ENCODE measurements at places on chromosomes 5 and 9.

DNA sequence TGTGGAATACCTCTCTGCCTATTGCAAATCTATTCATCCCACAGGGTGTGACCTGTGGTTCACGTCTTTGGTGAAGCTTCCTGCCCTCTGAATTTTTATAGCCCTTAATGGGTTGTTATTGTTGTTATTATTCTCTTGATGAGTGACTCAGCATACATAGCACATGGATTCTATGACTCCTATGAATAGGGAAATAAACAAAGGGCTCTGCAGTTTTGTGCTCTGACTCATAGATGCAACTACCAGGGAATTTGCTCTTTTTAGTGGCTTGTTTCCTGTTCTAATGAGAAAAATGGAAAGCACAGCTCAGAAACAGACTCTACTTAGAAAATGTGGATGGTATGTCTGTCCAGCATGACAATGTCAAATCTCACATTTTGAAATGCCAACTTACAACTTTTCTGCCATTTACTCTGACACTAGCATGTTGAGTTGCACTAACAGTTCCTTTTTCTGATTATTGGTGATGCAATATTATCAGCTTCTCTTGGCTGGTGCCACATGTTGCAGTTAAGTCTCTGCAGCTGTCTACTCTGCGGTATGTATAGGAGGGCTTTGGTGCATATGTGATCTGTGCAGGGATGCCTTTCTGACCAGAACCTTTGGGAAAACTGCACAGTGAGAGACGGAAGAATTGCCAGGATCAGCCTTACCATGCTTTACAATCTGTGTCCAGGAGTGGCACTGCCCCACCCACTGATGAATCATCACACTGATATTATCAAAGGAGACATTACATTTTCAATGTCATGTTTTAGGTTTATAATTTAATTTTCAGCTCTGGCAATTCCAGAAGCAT, 996.4 kb upstream of the WWC1 start:
- no peak for DNase-seq

DNA sequence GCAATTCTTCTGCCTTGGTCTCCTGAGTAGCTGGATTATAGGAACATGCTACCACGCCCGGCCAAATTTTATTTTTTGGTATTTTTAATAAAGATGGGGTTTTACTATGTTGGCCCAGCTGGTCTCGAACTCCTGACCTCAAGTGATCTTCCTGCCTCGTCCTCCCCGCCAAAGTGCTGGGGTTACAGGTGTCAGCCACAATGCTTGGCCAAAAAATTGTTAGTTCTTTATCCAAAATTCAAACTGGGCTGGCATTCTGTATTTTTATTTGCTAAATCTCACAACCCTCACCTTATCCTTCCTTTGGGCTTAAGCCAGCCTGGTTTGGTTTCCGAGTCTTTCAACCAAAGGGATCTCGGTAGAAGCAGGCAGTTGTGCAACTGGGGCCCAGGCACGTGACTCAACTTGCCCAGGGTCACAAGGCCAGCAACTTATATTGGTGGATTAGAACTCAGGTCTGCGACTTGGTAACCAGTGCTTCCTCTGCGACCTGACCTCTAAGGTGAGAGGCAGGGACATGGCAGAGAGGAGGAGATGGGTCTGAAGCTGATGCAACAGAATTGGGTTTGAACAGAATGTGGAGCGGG, 26.5 kb upstream of the BOD1 start:
- no peak for DNase-seq

- no peak for DNase-seq
Observed at GRCh38 chr9:64015136-64015535, 1269.9 kb downstream of the FOXD4L5 start.

- DNase-seq = no peak
Observed at GRCh38 chr5:142680605-142681259, 5.2 kb downstream of the FGF1 start.

DNA sequence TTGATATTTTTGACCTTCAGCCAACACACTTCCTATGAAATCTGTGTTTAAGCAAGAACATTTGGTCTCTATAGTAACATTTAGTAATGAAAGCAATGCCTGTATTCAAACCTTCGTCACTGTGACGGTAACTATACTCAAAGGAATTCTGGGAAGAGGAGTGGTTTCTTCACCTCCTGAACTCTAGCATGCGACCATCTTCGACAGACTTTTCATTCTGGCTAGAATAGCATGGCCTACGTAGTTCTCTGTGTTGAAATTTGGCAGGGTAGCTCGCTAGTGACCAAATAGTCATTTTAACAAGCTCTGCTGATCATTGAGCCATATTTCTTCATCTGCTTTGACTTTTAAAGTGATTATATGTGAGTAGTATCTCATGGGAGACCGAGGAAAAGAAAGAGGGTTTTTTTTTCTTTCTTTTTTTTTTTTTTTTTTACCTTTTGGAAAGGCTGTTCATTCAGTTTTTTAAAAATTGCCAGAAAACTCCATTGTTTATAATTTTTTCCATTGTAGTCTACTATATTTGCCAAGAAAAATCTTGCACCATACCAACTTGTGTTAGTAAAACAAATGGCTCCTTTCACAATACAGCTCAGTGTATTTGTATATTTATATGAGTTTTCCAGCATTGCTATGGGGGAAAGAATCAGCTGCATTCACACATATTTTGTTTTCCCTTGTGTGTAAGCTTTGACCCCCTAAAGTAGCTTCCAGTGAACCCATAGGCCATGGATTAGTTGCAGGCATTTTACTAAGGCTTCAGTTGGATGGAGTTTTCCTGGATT, 166.8 kb downstream of the NNT start:
- no peak for DNase-seq

DNA sequence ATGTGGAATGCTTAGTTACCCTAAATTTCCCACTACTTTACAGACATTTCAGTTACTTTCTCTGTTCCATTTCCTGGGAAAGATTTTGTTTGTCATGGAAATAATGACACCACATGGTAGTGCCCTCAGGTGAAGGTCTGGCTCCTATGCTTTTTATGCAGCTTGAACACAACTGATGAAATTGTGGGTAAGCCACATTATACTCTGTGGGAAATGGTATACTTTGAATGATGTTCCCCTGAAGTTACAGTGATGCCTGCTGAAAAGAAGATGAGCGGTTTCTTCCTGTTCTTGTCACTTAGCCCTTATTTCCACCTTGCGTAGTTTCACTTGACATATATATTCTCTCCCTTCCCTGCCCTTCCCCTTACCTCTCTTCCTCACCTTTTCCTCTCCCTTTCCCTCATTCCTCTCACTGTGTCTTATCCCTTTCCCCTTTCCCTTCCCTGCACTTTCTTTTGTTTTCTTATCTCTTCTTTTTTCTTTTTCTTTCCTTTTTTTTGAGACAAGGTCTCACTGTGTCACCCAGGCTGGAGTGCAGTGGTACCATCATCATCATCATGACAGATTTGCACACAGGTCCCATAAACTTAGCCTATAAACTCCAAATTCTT, 280.8 kb upstream of the IL12B start:
- no peak for DNase-seq

DNA sequence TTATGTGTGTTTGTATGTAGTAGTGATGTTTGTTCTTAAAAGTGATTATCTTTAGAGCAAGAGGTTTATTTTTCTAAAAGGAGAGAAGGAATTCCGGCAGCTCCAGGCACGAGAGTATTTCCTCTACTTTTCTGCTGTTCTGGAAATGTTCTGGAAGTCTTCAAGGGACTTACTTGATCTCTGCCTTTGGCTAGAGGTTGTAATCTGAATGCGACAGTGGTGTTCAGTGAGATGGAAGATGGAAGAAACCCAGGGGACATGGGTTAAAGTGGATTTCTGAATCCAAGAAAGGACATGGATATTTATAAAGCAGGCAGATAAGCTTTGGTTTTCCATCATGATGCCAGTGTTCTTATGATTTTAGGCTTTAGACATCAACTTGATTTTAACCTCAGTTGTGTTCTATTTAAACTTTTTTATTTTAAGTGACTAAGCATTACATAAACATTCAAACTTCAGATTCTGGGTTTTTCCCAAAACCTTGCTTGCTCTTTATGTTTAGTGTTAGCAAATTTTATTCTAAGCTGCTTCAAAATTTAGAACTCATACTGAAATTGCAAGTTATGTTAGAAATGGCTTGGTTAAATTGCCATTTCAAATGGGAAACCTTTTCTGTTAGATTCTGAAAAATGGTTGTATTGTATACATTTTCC, 3.6 kb downstream of the GPR21 start:
- DNase-seq = no peak

DNA sequence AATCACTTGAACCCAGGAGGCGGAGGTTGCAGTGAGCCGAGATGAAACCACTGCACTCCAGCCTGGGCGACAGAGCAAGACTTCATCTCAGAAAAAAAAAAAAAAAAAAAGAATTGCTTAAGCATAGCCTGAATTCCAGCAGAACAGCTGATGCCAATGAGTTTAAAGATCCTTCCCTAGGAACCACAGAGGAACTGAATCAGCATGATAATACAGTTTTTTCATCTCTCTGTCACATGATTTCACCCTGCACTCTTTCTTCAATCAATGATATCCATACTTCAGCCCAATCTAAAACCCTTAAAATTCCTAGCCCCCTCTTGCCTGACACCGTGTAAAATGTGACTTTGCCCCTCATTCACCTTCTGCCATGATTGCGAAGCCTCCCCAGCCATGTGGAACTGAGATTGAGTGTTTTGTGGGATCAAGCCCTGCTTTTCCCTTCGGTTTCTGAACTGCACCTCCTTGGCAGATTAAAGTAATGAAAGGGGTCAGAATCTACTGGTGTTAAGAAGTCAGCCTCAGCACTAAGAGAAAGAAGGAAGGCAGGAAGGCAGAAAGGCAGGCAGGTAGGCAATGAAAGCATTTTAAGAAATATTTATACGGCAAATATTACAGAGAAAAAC, 20.9 kb upstream of the DMXL1 start:
- DNase-seq = no peak

GRCh38 chr5:156182174-156182967, 144.6 kb upstream of the SGCD start:
- no peak for DNase-seq

- DNase-seq = no peak
Observed at GRCh38 chr5:107604146-107604910, 66.4 kb downstream of the EFNA5 start.

GRCh38 chr5:168328814-168329213, 37.4 kb downstream of the WWC1 start:
- no peak for DNase-seq

DNA sequence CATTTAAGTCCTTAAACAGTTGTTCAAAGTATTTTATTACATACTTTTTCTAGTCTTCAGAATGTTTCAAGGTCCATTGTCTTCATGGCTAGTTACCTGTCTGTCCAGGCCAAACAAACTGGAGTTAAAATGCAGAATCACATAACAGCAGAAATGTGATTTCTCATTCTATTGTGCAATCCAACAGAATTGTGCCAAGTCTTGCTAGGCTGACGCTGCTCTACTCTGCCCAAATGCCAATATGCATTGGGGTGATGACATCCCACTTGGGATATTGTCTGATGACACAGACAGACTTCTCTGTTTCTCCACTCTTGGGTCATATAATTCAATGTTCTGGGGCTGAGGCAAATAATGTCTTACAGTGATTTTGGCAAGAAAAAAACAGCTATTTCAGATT, 5.2 kb upstream of the SLC22A5 start:
- no peak for DNase-seq

GRCh38 chr5:168779333-168779732, 200.2 kb upstream of the PANK3 start:
- no peak for DNase-seq

- no peak for DNase-seq
Observed at GRCh38 chr5:146877783-146878475, 628 bp downstream of the PPP2R2B start.

DNA sequence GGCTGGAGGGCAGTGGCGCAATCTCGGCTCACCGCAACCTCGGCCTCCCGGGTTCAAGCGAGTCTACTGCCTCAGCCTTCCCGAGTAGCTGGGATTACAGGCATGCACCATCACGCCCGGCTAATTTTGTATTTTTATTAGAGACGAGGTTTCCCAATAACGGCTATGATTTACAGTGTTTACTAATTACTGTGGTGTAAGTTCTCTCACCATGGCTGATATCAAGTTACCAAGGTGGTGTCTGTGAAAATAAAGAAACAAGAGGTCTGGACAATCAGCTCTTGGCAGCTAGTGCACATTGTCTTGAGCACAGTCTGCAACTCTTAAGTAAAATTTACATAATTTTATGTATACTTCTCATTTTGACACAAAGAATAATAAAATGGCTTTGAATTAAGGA, 385.5 kb upstream of the COX7C start:
- DNase-seq = no peak

DNA sequence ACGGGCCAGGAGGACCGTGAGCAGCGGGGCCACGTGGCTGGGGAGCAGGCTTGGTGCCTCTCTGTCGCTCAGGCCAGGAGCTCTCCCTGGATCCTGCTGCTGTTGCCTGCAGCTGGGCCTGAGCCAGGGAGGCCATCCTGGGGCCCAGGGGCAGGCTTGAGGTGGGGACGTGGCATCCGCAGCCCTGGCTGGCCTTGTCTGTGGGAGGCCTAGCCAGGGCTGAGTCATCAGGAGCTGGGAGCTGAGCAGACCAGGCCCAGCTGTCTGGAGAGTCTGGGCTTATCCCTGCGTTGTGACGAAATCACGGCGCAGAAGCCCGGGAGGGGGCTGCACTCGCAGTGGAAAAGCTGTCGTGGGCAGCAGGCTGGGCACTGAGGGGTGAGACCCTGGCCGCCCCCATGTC, 138.8 kb upstream of the COL5A1 start:
- no peak for DNase-seq

DNA sequence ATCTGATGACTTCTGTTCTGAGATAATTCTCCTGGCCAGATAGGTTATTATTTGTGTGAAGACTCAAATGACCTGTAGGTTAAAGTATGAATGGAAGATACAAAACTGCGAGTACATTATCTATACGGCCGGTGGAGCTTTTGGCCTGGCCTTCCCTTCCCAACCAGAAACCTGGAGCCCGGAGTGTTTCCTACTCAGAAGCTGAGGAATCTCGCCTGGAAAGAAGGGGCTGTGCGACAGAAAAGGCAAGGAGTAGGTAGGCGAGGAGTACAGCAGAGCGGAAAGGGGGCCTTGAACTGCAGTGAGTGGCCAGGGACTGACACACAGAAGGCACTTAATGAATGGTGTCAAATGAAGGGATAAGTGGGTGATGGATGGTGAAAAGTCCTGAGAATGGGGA, 34.6 kb downstream of the ANGPTL2 start:
- no peak for DNase-seq

DNA sequence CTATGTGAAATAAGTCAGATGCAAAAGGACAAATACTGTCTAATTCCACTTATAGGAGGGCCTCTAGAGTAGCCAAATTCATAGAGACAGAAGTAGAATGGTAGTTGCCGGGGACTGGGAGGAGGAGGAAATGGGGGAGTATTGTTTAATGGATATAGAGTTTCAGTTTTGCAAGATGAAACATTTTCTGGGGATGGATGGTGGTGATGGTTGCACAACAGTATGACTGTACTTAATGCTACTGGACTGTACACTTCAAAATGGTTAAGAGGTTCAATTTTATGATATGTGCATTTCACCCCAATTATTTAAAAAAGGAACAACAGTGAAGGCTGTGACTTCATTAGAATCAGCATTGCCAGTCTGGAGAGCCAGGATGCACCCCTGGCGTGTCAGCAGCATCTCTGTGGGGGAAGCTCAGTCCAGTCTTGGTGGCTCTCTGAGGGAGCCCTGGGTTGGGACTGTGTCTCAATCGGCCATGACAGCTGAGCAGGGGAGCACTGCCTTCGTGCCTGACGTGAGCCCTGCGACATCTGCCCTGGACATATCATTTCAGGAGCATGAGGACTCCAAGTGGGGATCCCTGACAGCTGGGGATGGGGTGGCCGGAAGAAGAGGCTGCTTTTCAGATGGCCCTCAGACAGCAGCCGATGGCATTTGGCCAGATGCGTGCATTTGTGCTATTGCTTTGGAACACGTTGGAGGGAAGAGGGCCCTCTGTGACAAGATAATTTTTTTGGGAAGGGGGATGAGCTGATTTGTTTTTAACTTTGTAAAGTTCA, 130.8 kb upstream of the STC2 start:
- DNase-seq = no peak

GRCh38 chr9:18608371-18608770, 134.4 kb downstream of the ADAMTSL1 start:
- no peak for DNase-seq
